Vagina (tissue), 2 donors: ENCODE measurements at places on chromosomes 4 and X.

DNA sequence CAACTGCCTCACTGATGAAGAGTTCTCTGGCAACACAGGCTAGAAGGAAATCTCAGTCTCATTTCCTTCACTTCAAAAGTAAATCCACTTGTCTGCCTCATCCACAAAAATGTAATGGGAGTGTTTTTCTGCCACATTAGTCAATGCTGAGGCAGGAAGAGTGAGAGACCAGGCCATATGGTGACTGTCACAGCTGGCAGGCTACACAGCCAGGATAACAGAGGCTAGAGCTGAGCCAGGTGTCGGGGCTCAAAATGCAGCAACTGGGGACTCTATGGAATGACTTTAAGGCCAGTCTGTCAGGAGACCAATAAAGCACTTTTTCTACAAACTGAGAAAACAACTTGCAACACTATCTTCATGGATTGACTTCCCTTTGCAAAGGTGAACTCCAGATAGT is 204.2 kb downstream of the GPC3 start:
- DNase-seq: no peak

GRCh38 chrX:20221902-20222301 is 44.8 kb downstream of the RPS6KA3 start:
- DNase-seq: no peak

- no peak for DNase-seq
These were observed 92.0 kb upstream of the TLR2 start for GRCh38 chr4:153592064-153592463.

DNA sequence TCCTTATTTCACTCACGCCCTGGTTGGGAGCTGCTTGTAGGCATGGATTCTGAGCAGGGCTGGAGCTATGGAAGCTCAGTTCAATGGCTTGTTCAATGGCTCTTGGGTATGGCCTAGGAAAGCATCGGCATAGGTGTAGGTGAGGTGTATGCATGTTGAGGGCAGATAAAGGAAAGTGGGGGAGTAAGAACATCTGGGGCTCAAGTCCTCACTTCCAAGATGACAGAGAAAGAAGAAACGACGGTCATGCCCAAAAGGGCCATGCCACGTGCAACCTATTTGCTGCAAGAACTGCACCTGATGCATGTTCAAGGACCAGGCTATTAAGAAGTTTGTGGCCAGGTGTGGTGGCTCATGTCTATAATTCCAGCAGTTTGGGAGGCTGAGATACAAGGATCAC is 23.4 kb downstream of the SCD5 start:
- no peak for DNase-seq

DNA sequence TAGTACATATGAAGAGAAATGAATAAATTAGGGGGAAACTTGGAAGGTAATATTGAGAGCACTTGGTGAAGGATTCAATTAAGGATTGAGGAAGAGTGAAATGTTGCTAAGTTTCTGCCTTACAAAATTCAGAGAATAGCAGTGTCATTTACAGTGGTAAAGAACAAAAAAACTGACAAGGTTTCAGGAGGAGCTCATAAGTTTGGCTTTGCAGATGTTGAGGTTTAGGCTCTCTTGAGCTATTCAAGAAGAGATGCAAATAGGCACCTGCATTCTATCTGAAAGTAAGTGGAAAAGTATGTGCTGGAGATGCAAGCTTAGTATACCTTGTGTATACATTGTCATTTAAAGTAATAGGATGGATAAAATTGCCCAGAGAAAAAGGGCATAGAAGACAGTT is 22.3 kb upstream of the EMCN start:
- DNase-seq: no peak

DNA sequence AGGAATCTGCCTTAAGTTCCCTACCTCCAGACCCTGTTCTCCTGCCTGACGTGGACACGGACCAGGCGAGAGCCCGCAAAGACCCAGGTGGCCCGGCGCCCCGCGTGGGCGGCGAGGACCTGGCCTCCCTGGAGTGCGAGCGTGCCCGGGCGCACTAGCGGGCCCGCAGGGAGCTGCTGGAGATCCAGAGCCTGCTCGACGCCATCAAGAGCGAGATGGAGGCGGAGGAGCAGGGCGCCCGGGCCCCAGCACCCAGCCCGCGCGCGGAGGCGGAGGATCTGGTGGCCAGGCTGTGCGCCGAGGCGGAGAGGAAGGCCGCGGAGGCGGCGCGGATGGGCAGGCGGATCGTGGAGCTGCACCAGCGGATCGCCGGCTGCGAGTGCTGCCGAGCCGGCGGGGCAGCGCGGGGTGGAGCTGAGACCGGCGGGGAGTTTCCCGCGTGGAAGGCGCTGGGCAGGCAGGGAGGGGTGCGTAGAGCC is 18.2 kb downstream of the MRFAP1 start:
- no peak for DNase-seq

DNA sequence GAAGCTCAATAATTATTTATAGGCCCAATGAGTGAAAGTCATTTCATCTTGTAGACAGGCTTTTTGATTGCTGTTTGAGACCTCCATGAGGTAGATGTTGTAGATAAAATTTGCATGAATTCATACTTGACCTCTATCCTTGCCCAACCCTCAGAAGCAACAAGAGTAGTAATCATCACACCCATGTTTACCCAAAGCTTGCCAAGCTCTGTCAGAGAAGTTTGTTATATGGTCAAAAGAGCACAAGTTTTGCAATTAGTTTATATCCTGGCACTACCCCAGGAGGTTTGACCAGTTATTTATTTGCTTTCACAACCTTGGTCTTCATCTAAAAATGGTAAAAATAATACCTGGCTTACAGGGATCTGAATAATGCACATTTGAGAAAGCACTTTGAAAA is 20.7 kb downstream of the ADH7 start:
- DNase-seq: no peak

DNA sequence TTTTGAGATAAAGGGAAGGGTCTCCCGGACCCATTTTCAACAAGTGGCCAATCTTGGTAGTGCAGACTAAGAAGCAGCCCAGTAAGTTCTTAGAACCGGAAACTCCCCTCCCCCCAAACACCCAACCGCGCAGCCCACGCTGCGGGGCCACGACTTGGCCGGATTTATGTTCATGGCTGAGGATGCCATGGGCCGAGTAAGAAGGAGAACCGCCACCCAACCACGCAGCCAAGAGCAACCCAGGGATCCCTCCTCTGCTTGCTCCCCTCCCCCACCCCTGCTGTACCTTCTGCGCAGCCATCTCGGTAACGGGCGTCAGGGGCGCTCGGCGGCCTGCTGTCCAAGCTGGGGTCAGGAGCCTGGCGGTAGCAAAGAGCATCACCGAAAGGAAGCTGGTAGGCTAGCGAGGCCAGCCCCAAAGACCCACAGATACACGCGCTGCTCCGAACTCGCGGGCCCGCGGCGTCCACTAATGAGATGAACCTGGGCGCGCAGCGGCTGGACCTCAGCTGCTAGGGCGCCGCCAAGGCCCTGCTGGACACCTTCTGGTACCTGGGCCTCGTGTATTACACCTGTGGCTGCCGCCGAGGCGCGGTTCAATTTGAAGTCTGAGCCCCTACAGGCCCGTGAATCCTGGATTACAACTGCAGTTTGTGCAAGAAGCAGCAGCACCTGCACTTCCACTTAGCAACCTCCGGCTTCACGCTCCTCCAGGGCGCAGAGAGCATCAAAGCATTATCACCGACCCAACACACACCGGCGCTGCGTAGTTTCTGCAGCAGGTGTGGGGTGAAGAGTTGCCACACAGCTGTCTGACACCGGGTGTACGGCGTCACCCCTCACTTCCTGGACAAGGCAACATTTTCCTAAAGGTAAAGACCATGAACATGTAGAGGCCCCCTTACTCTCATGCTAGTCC is 63.4 kb downstream of the NUDT10 start:
- no peak for DNase-seq

GRCh38 chrX:1581132-1581531 is 10.3 kb upstream of the AKAP17A start:
- DNase-seq: peak; percentile 31

- DNase-seq: no peak
These were observed 5.6 kb downstream of the PCDH18 start for GRCh38 chr4:137526681-137527080.

- DNase-seq: no peak
These were observed 86.1 kb downstream of the SOWAHB start for GRCh38 chr4:76811604-76812412.

GRCh38 chr4:89486042-89486441 is 178.4 kb upstream of the GPRIN3 start:
- DNase-seq: no peak

DNA sequence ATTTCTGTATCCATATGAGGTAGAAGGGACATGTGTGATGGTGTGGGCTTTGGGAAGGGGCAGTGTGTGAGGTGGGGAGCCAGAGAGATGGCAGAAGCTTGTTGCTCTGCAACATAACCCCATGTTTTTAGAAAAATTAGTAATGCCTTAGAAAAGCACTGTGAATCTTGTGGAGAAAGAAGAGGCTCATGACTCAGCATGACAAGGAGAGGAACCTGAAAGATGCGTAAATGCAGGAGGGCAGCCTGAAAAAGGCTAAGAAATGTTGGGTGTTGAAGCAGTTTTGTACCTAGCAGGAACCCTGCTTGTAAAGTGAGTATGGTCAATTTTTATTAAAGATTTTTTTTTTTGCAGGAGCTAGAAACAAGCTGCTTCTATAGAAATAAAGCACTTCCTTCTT is 59.8 kb downstream of the ARSJ start:
- DNase-seq: no peak

- no peak for DNase-seq
These were observed 42.3 kb downstream of the IDS start for GRCh38 chrX:149462849-149463248.

DNA sequence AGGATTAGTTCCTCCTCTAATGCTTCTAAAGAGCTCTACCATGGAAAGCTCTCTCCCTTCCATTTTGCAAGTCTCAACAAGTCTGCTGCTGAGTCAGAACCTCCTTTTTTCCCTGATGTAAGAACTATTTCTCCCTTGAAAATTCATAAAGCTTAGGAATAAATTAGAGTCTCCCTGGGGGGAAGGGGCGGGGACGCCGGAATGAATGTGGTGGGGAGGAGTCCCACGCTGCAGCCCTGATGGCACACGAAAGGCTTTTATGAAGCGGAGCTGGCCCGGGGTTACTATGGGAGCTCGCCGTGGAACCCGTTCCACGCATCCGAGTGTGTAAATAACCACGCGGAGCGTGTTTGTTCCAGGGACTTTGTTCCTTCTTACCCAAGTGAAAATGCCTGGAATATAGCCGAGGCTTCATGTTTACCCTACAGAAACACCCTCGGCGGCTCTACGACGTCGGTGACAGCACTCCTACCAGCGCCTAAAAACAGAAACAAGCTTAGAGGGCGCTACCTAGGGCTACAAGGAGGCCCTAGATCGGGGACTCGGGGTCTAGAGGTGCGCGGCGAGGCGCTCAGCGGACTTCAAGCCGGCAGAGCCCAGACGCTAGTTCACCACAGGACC is 923 bp upstream of the CPEB2 start:
- no peak for DNase-seq

DNA sequence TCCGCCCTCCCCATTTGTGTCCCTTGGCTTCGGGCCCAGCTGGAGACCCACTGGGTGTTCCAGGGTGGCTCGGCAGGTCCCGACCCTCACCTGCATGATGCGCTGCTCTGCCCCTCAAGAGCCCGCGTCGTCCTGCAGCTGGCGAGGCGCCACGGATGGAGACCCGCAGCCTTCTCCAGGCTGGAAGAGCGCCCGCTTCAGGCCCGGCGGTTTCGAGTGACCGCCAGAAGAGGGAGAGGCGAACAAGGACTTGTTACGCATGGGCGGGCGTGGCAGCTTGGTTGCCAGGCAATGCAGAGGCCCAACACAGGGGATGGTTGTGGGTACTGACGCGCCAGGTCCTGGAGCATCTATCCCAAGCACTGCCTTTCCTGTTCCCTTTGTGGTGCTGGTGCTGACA is at the start of gene PDCL2:
Gene PDCL2, minus strand, starts transcription at position 232 of the 400 bp plus-strand sequence. Its CDS starts 136 bp downstream, at position 96.
- DNase-seq: no peak

DNA sequence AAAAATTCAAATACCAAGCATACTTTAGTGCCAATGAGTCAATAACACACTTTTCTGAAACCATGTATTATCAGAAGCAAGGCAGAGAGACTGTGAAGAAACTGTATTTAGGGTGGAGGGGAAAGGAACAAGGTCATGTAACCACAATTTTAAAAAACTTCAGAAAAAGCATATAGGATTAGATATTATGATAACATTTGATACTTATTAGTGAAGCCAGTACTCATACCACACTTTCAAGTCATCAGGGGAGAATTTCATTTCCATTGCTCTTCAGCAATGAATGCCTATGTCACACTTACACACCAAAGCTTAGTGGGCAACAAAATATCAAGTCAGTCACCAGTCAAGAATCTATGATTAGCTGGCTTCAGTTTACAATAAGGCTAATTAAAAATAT is 602.2 kb downstream of the IL15 start:
- no peak for DNase-seq

GRCh38 chrX:119062750-119063374 is 9.9 kb upstream of the CT47C1 start:
- no peak for DNase-seq

- no peak for DNase-seq
These were observed 67.0 kb downstream of the AASDH start for GRCh38 chr4:56320293-56320692.

DNA sequence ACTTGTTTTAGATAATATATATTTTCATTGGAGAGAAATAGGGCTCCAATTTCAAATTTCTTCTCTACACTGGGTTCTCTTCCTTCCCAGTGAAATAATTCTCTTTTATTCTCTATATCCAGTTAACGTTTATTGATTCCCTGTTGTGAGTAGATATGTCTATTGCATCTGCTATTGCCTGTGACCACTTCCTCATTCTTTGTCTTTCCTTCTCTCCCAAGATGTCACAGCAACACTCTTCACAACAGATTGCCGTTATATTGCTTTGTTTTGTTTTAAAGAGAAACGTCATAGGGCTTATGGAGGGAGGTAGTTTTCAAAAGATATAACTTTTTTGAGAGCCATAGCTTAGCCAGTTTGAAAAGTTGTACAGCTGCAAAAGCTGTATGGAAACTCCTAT is 343.8 kb downstream of the ARHGAP24 start:
- no peak for DNase-seq

GRCh38 chr4:94435874-94436273 is 15.9 kb upstream of the PDLIM5 start:
- DNase-seq: no peak

GRCh38 chrX:11770320-11770719 is 12.3 kb downstream of the MSL3 start:
- DNase-seq: no peak

- DNase-seq: no peak
These were observed 20.5 kb upstream of the DHRSX start for GRCh38 chrX:2521092-2521926.

DNA sequence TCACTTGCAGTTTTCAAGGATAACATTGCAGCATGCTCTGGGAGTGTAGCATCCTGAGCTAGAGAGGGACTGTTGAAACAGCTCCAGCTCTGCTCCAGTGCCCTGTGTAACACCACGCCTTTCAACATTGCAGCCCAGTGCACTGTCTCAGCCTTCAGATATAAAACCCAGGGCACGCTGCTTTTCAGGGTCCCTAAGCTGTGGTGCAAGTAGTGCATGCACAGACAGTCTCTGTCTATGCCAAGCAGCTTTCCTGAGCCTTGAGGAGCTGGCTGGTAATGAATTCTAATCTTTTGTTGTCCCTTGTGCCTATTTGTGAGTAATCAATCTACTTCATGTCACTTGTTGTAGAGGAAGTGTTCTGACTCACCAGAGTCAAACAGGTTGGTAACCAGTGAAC is 897.0 kb downstream of the ARAP2 start:
- no peak for DNase-seq

- DNase-seq: no peak
These were observed 245.0 kb upstream of the GPC4 start for GRCh38 chrX:133660281-133660680.
